ENCODE measurements at places on chromosomes 12 and 14.

DNA sequence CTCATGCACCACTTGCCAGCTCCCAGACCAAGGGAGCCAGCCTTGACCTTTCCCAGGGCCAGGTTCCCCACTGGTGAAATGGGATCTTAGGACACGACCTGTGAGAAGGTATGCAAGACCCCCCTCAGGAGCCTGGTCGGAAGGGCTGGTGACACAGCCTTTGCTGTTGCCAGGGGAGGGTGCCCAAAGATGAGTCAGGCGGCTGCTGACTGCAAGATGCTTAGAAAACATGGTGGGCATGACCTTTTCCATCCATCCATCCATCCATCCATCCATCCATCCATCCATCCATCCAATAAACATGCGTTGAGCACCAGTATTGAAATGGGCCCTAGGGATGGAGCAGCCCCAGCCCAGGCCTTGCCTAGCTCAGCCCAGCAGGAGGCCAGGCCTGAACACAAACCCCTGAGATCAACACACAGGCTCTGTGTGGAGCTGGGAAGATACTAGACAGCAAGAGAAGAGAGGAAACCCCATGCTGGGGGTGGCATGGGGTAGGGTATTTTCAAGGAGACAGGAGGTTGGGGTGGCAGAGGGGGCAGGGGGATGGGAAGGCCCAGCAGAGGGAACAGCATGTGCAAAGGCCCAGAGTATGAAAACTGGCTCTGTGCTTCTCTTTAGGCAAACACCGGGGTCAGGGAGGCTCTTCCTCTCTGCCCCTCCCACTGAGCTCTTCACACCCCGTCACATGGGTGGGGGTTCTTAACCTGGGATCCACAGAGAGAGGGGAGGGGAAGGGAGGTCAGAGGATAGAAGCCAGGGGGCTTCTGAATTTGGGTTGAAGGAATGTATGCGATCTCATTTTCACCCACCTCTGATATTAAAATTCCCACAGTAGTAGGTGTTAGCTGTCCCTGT, 26.2 kb upstream of the YY1 start:
- DNase-seq: no peak

GRCh38 chr12:41944216-41944615, 200.5 kb downstream of the GXYLT1 start:
- DNase-seq: peak; percentile 3

- no peak for DNase-seq
These were observed 275.2 kb downstream of the GXYLT1 start for GRCh38 chr12:41869432-41869831.

GRCh38 chr12:67193704-67194103, 75.5 kb upstream of the CAND1 start:
- no peak for DNase-seq

- DNase-seq: no peak
These were observed 105.8 kb downstream of the DIO2 start for GRCh38 chr14:80105488-80105994.

DNA sequence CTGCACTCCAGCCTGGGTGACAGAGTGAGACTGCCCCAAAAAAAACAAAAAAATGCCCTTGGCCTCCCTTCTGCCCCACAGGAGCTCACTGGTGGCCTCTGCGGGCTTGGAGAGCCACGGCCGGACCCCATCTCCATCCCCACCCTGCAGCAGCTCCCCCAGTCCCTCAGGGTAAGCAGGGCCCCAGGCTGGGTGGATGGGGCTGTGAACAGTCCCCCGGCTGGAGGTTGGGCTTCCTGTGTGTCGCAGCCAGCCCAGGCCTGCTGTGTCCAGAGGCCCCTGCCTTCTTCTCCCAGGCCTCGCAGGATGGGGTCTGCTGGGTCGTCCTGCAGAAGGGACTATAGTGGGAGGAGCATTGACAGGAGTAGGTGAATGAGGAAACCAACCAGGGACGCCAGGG, 15.4 kb upstream of the PUS1 start:
- no peak for DNase-seq

DNA sequence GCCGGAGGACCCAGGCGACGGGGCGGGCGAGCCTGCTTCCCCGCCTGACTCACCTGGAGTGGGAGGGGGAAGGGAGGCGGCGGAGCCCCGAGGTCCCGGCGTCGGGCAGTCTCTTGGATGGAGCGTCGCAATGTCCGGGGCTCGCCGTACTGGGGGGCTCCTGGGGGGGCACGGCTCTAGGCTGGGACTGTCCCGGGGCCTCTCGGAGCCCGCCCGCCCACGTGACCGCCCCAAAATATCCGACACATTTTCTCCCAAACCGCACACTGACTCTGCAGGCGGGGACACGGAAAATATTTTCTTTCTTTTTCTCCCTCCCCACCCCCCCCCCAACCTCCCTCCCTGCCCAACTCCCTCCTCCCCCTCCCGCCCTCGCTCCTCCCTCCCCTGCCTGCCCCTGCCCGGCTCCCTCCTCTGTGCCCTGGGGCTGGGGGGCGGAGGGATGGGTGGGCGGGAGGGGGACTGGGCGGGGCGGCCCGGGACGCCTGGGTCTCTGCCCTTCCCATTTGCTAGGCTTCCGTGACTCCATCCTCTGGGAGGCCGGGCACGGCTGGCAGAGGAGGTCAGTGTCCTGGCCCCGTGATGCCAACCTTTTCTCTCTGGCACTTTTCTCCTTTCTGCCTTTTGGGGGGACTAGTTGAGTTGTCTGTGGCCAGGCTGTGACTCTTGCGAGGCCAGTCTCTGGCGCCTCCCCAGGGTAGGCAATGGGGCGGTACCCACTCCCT, at the start of gene RARG:
TSS of gene RARG (minus strand) at position 289 of the 725 bp plus-strand sequence. CDS start 4,664 bp downstream, outside the sequence.
- DNase-seq: peak; percentile 84

DNA sequence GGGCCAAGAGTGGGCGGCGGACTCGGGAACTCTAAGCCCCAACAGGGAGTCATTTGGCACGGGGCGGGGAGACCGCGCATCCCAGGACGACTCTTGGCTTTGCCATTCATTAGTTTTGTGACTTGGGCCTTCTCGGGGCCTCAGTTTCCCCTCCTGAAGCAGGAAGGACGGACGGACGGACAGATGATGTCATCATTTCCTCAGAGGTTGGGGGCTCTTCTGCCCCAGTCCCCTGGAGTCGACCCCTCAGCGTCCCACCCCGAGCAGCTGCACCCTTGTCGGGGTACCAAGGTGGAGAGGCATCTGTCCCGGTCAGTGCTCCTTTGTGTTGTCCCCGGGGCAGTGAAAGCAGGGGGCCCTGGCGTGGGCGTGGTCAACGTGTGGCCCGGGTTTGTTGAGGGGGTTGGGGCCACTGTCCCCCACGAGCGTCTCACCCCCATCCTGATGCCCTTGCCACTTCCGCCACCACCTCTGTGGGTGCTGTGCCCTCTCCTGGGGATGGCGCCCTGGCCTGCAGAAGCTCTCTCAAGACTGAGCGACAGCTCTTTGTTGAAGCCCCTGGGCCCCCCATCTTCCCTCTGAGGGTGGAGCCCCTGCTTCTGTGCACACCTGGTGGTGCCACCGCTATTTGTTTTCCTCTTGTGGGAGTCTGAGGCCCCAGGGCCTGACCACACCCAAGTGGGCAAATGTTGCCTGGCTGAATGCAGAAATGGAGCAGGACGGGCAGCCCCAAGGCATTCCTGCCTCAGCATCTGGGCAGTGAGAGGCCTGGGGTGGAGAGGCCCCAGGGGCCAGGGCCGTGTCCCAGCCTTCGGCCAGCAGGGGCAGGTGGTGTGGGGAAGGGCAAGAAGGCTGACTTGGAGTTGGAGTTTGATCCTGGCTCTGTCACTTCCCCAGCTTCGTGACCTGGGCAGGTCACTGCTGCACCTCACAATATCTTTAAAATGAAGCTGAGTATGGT, 896 bp downstream of the HHIPL1 start:
- DNase-seq: no peak

- DNase-seq: no peak
These were observed 19.8 kb upstream of the SLC5A8 start for GRCh38 chr12:101229841-101230241.

GRCh38 chr12:107509421-107509820, 176.2 kb upstream of the PWP1 start:
- DNase-seq: no peak

GRCh38 chr14:85254711-85255110, 275.2 kb upstream of the FLRT2 start:
- peak; percentile 14 for DNase-seq

- DNase-seq: peak; percentile 100
These were observed 14.9 kb upstream of the IFT81 start for GRCh38 chr12:110109037-110109836.

GRCh38 chr14:68418174-68419118, 374.4 kb downstream of the ZFP36L1 start:
- no peak for DNase-seq

DNA sequence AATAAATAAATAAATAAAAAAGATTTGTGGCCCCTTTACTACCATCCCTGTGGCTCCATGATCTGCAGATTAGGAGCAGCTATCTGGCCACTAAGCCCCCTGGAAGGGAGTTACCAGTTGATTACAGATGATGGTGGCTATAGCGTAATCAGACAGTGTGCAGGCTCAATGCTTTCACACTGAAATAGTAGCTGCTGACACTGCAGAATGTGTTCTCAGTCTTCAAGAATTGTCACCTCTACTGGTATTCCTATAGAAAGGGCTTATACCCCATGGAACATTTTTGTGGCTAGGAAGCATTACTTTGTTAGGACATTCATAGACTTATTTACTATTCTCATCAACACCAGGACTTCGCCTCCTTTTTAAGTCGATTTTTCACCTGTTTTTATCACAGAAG, 30.9 kb downstream of the DCAF4 start:
- no peak for DNase-seq

DNA sequence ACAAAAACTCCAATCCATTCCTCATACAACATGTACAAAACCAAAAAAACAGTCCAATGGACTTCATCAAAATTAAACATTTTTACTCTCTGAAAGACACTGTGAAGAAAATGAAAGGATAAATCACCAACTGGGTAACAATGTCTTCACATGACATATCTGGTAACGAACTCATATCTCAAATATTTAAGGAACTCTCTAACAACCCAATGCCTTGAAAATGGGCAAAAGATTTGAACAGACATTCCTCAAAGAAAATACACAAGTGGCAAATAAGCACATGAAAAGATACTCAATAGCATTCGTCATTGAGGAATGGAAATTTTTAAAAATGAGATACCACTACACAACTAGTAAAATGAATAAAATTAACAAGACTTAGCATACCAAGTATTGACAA, 198.7 kb upstream of the RASSF8 start:
- no peak for DNase-seq

GRCh38 chr12:18416412-18416811, 155.1 kb downstream of the PIK3C2G start:
- no peak for DNase-seq

DNA sequence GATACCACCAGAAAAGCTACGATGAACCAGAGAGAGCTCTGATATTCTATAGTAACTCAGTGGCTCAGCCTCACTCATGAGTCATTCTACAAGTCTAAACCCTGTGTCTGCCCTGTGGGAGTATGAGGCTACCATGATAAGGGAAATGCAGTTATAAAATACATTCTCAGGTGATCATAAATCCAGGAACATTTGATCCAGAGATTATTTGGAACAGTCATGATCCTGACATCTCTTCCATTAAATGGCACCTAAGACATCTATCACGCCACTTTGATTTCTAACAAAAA, 202.6 kb upstream of the RASSF8 start:
- no peak for DNase-seq

- DNase-seq: no peak
These were observed 14.5 kb downstream of the ACIN1 start for GRCh38 chr14:23080474-23080873.

- DNase-seq: no peak
These were observed 3.2 kb downstream of the NTN4 start for GRCh38 chr12:95787274-95787818.

DNA sequence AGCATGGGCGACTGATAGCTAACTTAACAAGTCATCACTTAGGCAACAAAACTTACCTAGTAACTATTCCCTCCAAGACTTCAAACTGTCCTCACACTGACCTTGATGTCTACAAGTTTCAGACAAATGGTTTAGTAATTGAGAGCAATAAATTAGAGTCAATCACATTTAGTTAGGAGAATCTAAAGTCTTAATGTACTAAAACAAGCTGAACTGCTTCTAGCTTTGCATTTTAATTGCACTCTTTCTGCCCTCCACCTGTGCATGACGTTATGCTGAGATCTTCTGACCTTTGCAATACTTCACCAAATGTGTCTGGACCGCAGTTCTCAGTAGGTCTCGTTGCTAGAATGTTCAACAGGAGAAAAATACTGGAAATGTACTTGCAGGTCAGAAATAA, 158.0 kb downstream of the PIK3C2G start:
- no peak for DNase-seq

GRCh38 chr12:11969437-11970154, 101.1 kb upstream of the BCL2L14 start:
- no peak for DNase-seq

Measured in fibroblast of gingiva (primary cell).